ENCODE measurements at places on chromosomes 6 and 20.
A peak's percentile ranks its signal among the peaks of the same experiment; 100 is the strongest.

DNA sequence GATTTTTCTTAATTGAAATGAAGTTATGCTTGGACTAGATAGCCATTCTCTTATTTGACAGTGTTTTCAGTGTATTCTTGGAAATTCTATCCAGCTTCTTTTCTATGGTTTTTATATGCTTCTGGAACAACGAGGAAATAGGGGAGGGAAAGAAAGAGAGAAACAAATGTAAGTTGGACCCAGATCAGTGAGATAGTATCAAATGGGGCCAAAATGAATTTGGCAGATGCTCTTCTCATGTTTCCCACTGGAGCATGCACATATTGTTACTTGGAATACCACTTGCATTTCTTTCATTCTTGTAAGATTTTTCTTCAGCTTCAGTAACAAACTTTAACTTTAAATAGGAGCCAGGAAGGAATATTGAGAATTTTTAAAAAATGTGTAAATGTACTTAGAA lies 312.3 kb downstream of the PRL start:
- DNase-seq, result peak; percentile 16

DNA sequence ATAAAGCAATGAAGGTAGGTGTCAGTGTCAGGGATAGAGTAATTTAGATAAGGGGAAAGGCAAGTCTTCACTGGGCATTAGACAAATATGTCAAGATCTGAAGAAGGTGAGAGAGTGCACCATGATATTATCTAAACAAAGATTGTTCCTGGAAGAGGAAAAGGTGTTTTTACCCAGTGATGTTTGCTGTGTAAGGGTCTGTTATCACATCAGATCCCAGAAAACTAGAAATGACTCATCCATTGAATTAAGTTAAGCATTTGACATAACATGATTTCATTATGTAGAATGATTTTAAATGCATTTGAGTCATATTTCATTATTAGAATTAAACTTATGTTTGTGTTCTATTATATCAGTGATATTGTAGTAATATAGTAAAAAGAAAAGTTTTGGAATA lies 1279.5 kb upstream of the CITED2 start:
- DNase-seq, result no peak

- DNase-seq, result peak; percentile 85
Measured at GRCh38 chr6:107115695-107116327, 496 bp upstream of the BEND3 start.

DNA sequence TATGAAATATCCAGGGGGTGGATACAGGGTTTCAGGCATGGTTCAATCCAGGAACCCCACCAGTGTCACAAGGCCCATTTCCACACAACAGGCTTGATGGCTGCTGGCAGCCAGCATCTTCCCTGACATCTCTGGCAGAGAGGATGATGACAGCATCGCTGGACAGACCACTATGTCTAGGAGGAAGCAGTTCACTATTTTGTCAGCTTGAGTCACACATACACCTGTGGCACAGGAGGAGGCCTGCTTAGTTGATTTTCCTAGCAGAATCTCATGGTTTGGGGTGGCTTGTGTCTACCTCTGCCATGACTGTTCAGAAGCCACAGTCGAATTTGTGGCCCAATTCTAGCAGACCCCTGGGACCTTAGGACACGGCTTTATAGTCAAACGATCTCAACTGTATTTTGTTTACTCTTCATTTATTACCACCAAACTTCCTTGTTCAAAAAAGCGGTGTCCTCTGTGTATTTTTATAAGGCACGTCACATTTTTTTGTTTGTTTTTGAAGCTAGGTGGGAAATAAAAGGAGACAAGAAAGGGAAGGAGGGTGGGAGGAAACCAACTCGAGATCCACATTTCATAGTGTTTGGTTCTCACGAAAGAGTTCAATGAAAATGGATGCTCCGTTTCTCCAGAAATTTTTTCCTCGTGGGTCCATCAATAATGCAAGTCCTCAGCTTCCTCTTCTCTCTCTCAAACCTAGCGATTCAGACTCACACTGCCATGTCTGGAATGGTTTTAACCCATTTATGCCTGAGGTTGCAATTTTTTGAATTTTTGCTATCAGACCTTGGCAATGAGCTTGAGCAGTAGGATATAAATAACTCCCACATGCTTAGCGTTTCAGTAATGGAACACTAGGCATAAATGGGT lies 94.4 kb downstream of the TOX2 start:
- no peak for DNase-seq

- DNase-seq, result no peak
Measured at GRCh38 chr6:168737481-168737880, 296.5 kb downstream of the SMOC2 start.

GRCh38 chr6:143634486-143634885 lies 43.3 kb upstream of the PHACTR2 start:
- no peak for DNase-seq

GRCh38 chr20:39576771-39577170 lies 614.6 kb downstream of the DHX35 start:
- DNase-seq, result no peak

DNA sequence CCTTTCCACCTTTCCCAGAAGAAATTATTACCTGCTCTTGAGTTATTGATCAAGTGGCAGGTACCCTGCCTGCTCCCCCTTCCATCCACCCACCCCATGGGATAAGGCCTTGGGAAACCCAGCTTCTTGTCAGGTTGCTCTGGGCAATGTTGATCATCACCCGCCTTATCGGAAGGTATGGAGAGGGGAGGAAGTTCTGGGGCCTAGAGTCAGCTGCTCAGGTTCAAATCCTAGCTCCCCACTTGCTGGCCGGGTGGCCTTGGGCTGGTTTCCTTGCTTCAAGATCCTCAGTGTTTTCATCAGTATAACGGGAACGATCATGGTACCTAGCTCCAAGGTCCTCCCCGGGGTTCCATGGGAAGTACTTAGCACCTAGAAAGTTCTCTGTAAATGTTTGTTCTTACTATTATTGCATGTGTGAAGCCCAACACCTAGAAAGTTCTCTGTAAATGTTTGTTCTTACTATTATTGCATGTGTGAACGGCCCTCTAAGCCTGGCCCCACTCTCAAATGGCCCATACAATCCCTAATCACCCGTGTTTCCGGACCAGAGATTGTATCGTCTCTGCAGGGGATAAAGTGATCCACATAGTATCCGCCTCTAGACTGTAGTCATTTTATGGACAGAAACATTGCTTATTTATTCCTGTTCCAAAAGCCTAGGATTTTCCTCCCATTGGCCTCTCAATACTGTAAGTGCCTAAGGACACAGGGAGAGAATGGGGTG lies 1.1 kb upstream of the PREX1 start:
- peak; percentile 37 for DNase-seq

GRCh38 chr20:10061641-10062040 lies 26.9 kb downstream of the ANKEF1 start:
- no peak for DNase-seq

GRCh38 chr6:88377976-88378568 lies 211.9 kb upstream of the CNR1 start:
- DNase-seq, result no peak

- peak; percentile 79 for DNase-seq
Measured at GRCh38 chr20:667351-668034, 8.1 kb downstream of the SCRT2 start.

DNA sequence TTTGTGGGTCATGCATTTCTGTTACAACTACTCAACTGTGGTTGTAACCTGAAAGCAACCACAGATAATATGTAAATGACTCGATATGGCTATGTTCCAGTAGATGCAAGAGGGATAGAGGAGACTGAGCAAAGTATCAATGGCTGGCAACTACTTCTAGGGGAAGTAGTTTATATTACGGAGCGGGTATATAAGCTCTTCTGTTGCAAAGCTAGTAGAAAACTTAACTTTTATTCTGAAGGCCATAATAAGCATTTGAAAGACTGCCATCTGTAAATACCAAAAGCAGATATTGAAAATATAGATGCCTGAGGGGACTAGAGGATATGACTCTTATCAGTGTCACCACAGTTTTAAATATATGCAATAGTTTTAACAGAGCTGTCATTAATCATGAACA lies 655.3 kb downstream of the PHF3 start:
- no peak for DNase-seq

GRCh38 chr20:10524643-10525042 lies 89.5 kb downstream of the SLX4IP start:
- DNase-seq, result no peak

DNA sequence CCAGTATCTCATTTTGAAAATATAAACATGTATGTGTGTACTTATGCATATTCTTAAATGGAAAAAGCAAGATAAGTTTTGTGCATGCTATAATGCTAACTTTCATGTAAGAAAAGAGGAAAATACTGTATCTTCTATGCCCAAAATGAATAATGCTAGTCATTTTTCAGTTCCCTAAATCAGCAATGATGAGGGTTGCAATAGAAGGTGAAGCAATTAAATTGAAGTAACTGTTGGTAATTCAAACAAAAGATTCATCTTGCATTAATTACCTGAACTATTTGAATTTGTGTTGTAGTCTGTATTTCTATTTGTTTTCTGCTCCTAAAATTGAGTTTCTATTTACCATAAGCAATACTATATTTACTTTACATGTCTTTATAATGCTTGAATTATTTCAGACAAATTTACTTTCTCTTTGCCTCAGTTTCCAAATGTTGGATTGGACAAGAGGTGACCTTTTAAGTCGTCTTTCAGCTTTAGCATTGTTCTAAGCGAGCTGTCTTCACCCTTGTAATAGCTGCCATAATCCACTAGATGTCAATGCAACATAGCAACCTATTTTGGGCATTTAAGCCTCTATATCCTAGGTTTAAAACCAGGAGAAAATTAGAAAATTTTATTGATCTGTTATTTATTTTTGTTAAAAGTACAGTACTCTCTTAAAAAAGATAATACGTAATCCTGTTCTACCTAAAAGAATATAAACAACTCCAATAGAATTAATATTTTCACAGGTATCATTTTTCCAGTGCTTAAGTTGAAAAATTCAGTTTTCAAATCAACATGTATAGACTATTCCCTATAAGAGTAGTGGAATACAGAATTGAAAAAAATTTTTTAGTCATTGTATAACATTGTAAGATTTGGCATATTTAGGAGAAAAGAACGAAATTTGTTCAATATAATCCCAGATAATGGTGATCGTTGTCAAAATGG lies 52.3 kb upstream of the IFNGR1 start:
- peak; percentile 30 for DNase-seq

DNA sequence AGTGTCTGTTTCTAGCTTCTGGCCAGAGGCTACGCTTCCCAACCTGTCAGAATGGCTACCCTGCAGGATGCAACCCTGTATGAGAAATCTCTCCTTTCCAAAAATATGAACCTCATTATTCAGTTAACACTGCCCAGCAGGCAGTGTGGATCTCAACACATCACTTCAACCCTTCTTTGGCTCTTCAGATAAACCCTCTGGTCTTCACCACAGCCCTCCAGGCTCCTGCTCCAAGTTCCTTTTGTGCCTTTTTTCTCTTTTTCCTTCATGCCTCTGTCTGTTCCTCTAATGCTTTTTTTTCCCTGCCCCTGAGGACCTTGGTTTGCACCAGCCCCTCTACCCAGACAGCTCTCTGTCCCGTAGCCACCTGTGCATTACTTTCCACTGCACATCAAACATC lies 207.4 kb downstream of the MYLK4 start:
- no peak for DNase-seq

DNA sequence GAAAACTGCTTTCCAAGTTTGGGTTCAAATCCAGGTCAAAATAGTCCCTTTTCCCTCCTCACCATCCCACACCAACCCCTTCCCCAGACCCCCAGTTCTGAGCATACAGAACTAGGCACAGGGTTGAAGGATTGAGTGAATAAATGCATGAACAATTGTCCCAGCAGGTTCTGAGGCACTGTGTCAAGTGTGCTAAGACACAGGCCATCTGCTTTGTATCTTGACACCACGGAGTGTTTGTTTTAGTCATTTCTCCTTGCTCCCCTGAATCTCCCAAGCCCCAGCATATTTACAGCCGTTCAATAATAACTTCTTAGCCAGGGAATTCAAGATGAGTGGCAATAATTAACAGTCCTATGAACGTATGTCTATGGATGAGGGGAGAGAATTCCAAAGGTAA lies 102.8 kb upstream of the JARID2 start:
- DNase-seq, result no peak

DNA sequence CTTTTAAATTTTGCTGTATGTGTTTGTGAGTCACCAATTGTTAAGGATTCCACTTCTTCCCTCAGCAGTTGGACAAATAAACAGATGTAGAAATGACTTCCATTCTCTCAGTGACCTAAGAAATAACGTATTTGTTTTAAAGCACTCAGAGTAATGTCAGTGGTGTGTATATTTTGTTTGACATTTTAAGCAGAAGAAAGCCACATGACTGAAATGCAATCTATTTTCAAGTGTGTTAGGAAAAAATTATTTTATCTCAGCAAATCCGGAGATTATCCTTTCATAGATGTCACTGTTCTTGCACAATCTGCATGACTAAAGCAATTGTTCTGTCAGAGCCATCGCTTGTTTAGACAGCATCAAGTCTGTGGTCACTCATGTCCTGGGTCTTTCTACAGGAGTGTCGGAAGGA lies 77.1 kb downstream of the JAG1 start:
- no peak for DNase-seq

GRCh38 chr20:59064214-59064722 lies 21.7 kb upstream of the PRELID3B start:
- no peak for DNase-seq

- no peak for DNase-seq
Measured at GRCh38 chr20:59646487-59646886, 42.1 kb downstream of the PHACTR3 start.

DNA sequence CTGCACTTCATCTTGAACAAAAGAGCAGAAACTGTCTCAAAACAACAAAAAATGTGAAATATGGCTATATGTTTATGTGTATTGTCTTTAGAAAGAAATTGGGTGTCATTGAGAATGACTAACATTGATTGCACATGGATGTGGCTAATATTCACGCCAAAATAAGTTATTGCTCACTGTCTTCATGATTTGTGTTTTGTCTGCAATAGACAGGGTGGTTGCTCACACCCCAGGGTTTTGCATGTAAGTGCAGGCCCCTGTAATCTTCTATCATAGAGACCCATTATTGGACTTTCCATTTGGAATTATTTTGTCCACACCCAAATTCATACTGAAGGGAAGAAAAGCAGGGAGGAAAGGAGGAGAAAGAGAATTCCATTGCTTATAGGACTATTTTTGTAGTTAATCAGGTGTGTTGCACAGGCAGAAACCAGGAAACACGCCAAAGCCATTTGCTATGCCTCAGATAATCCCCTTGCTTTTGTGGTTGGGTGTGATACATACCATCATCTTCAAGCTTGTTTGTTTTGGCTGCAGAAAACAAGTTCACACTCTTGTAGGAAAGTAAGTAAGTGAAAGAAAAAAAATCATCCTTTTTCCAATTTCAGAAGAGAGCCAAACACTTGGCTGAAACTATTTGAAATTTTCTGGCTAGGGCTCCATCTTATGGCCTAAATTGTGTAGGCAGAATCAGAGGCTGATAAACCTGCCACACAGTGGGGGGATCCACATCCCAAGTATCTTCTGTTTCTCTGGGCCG lies 214.1 kb downstream of the COL12A1 start:
- DNase-seq, result no peak

GRCh38 chr6:41283600-41283999 lies 2.9 kb downstream of the TREM1 start:
- DNase-seq, result no peak

DNA sequence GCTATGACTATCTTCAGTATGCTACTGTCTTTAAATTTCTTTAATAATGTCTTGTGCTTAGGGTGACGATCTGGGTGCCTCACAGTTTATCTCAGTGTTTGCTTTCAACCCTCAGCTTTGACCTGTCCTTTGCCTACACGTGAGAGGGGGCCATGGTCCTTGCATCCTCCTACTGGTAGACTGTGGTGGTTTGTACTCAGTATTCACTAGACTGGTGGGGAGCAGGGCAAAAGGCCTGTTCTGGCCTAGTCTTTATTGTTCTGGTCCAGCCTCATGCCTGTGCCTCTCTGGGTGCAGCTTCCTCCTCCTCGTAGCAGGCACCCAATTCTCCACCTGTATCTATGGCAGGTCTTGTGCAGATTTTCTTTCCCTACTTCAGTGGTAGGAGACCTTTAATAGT lies 354.9 kb downstream of the CD109 start:
- DNase-seq, result no peak
